Posterior vena cava (tissue), 2 donors: ENCODE measurements at places on chromosomes 4 and X. TPM values are rescaled to one million over a fixed set of nuclear protein-coding genes. Genes with fewer than 3 reads are reported as not detected.

TCEAL6 gene
- total RNA-seq = not detected

GRCh38 chrX:136192135-136192534, 44.8 kb downstream of the FHL1 start:
- DNase-seq = no peak

GRCh38 chrX:69085151-69085550, 80.1 kb downstream of the PJA1 start:
- no peak for DNase-seq

DNA sequence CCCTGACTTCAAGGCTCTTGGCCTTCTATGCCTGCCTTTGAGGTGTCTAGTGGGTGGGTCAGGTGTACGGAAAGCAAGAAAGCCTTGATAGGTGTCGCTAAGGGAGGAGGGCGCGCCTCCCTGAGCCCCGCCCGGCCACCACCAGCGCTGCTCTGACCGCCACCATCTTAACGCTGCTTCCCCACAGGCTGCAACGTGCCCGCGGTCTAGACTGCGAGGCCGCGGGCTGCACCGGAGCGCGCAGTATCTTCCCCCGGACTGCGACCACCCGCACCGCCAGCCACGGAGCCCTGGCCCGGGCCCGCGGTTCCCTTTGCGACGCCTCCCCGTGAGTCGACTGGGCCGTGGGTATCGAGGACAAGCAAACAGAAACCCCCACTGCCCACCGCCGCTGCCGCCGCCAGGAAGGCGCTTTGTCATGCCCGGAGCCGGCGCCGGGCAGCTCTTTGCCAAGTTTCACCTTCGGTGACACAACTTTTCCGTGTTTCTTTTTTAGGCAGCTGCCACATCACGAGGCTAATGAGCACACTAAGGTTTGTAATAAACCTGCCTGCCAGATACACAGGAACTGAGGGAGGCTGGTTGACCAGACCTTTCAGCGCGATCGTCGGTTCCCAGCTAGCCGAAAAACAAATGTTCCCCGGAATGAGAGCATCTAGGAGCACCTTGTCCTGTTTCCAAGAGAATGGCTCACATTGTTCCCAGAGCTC, 335.8 kb upstream of the F9 start:
- DNase-seq = peak; percentile 80

DNA sequence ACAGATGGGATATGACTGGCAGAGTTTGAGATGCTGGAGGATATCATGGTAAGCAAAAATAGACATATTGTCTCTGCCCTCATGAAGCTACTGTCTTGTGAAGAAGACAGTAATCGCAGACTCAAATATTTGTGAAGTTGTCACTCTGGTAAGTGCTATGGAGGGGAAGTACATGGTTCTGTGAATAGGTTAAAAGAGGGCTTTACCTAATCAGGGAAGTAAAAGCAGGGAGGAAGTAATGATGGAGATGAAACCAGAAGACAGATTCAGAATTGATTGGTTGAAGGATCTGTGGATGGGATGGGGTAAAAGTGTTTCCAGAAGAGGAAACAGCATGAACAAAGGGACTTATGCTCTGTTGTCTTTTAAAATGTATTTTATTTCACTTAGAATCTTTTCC, 19.3 kb upstream of the MAGED1 start:
- DNase-seq = no peak

GRCh38 chrX:22056235-22056634, 24.1 kb downstream of the PHEX start:
- DNase-seq = no peak

TCEAL5 gene
- 0.33 TPM for total RNA-seq

GRCh38 chrX:120749141-120749846, 119.4 kb upstream of the C1GALT1C1 start:
- DNase-seq = no peak

- DNase-seq = no peak
These were observed 4.6 kb downstream of the JAKMIP1 start for GRCh38 chr4:6195602-6196319.
